ENCODE measurements at places on chromosomes 7 and 10.

- DNase-seq, result no peak
These were observed 90.8 kb downstream of the NRF1 start for GRCh38 chr7:129702316-129702715.

DNA sequence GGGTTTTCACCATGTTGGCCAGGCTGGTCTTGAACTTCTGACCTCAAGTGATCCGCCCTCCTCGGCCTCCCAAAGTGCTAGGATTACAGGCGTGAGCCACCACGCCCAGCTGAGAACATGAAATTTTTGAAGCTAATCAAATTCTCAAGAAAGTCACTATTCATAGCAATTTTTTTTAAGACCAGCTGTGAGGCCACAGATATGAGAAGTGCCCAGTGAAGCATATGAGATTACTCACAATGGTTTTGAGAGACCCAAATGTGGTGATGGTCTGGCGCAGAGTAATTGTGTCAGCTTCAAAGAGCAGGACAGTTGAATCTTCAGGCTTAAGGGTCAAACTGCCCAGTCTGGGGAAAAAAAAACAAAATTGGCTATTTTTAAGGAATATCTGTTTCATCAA is 16.2 kb downstream of the NCOA4 start:
- DNase-seq, result no peak

GRCh38 chr7:139054101-139054500 is 18.3 kb upstream of the ZC3HAV1L start:
- DNase-seq, result no peak

DNA sequence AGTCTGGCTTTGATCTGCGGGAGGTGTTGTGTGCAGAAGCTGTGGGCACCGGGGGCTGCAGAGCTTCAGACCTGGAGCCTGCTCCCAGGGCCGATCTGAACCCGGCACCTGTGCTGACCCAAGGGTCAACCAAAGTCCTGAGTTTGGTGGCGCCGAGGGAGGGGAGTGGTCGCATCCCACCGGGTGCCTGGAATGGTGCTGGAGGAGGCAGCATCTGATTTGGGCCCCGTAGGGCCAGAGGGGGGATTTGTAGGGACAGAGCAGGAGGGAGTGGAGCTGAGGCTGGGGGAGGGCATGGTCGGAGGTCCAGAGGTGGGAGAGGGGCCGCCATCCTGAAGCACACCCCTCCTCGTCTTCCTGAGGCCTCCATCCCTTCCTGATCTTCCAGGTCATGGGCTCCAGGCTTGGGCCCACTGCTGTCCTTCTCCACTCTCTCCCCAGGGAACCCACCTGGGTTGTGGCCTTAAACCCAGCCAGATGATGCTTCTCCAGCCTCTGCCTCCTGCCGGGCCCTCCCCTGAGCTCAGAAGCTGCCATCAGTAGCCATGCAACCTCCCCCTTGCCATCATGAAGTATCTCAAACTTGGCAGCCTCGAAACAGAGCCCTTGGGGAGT is 112.9 kb downstream of the LHPP start:
- no peak for DNase-seq

DNA sequence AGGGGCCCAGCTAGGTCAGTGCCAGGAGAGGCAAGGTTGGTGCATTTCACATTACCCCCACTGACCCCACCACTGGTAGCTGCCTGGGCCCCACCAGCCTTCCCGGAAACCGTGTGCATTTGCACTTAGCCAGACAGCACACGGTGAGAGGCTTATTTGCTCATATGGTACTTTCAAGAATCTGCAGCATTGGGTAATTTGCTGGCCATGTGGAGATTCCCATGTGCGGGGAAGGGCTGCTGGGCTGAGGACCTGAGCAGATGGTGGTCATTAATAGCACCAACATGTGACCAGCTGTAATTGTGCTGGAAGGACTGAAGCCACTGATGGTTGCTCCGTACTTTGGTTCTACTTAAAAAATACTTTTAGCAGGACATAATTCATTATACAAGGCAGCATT is 323.8 kb downstream of the DPP6 start:
- no peak for DNase-seq

DNA sequence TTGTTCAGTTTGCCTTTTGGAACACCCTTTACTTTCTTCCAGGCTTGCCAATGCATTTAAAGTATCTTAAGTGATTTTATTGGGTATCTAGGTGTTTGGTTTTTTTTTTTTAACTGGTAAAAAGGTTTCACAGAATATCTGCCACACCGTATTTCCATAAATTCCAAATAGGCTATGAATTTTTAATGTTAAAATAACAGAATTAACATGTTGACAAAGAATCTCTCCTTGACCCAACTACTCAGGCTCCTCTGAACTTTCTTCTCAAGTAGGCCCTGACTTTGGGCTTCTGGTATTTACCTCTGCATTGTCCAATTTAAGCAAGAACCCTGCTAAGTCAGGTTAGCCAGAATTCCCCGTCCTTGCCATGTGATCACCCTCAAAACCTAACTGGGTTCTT is 61.2 kb upstream of the PLA2G12B start:
- no peak for DNase-seq

DNA sequence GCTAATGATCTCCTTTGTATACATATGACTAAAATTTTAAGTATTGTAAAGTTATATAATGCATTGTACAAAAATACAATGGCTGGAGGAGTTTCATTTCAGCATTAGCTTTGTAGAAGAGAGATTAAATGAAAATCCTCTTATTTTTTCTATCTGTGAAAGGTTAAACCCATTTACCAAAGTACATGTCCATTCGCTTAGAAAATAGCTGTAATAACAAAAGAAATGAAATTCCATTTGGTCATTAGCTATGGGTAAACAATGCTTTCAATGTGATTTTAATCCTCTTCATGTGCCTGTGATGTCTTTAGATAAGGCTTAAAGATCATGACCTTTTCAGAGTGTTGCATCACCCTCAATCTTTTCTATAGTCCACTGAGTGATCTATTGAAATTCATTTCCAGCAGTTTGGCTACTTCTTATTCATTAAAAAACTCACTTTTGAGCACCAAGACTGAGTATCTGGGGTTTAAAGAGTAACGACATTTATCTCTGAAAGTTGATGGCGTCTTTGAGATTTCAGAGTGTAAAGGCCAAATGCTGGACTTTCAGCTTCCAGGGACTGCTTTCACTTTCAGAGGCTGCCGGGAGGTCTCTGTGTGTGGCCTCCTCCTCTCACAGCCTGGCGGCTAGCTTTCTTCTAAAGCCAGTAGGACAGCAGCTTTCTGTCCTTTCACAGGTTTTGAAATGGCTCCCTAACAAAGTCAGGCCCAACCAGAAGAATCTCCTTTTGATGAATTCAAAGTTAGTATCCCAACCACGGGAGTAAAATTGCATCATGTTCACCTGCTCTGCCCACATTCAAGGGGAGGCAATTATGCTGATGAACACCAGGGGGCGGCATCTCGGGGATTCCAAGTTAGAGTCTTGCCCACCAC is 701.4 kb upstream of the COBL start:
- DNase-seq, result no peak

GRCh38 chr7:139827042-139827441 is 2.0 kb upstream of the TBXAS1 start:
- DNase-seq, result no peak

- no peak for DNase-seq
These were observed 57.9 kb downstream of the CDCA7L start for GRCh38 chr7:21887779-21888178.

DNA sequence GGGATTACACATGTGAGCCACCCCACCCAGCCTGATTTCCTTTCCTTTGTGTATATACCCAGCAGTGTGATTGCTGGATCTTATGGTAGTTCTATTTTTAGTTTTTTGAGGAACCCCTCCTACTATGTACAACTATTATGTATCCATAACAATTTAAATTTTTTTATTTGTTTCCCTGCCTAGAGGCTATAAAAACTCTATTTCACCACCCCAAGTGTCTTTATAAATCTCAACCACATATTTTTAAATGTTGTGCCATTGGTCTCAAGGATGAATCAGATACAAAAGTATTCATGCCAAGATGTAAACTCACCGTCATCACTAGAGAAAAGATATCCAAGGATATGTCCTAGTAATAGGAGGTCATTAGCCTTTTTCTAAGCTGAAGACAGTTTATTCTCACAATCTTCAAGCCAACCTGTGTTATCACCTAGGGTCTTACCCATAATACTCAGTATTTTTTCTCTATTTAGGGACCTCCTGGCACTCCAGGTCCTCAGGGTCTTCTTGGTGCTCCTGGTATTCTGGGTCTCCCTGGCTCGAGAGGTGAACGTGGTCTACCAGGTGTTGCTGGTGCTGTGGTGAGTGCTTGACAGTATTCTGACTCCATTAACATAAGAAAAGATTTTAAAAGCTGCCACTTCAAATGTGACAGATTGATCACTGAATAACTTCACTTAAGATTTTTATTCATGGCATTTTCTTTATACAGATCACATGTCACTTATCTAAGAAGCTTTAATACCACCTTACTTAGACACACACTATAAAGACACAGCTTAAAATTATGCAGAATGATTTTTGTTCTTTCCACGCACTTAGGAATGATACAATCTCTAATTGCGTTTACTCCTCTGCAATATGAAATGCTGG is 29.4 kb downstream of the COL1A2 start:
- DNase-seq, result no peak

- DNase-seq, result no peak
These were observed 85.2 kb upstream of the SGCE start for GRCh38 chr7:94741179-94741578.

DNA sequence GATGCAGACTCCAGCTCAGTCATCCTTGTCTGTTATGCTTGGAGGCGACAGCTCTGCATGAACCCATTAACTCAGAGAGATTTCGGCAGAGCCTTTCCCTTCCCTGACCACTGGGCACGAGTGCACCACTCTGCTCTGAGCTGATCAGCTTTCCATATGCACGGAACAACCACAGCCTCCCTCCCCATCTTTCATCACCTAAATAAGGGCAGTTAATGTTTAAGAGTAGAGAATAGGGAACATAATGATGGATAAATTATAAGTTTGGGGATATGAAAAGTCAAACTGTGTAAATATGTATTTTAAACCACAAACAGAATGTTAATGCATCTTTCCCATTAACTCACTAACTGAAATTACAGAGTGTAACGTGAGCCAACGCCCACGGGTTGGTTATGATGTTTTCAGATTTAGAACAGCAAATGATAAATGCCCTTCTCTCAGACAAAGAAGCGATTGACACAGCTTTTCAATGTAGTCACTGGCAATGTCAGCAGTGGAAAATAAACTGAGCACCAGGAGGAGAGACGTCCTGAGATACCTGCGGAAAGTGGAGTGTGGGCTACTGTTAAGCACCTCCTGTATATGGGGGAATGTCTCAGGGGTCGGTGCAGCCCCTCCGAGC is 658.2 kb downstream of the LRMDA start:
- DNase-seq, result no peak

DNA sequence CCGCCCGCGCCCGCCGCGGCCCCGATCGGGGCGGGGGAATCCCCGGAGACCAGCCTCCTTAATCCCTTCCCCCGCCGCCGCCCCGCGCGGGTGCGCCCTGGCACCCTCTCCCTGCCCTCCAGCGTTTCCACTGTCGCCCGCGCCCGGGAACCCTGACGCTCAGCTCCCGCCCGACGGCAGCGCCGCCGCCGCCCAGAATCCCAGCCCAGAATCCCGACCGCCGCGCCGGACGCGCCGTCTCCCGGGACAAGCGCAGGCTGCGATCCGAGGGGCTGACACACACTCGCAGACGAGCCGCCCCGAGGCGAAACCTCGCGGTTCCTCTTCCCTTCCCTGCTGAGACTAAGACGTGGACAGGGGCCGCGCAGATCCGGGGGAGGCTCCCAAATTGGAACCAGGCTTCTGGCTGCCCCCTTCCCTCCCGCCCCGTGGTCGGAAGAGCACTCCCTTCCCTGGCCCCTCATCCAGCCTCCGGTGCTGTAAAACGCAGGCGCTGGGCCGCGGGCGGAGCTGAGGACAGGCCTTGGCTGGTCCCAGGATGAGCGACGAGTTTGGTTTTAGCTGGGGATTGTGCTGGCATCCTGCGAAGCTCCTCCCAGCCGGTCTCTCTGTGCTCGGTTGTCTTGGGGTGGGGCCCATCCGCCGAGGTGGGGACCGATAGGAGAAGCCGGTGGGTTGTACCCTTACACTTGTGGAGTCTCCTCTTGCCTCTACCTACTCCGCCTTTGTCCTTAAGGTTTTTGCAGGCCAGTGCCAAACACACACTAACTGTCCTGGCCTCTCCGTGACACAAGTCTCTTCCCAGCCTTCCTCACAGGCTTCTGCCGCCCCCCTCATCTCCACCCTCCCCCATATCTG is 1.1 kb downstream of the MARVELD1 start:
- DNase-seq, result peak; percentile 61

- DNase-seq, result no peak
These were observed 4.9 kb downstream of the GNB2 start for GRCh38 chr7:100678291-100678984.

DNA sequence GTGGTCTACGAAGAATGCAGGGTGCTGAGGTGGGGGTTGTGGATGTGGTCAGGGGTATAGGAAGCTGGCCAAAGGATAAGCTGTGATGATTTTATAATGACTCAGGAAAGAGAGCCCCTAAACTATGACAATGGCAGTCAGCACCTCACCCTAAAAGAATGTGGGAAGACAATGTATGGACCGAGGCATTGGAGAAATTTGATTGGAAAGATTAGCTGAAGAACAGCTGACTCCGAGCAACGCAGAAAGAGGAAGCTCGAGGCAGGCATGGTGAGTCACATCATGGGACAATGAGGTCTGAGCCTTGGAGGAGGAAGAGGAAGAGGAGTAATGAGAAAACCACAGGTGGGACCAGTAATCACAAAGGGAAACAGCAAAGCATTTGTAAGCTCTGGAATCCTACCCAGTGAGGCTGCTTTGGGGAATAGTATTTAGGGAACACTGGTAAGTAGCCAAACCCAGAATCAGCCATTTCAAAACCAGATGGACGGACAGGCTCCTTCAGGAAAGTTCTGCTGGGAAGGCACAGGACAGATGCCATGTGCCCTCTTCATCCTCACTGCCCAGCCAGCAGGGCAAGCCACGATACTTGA is 295.4 kb downstream of the PRPF18 start:
- peak; percentile 52 for DNase-seq

- DNase-seq, result no peak
These were observed 5.0 kb downstream of the NEBL start for GRCh38 chr10:20892011-20892585.

DNA sequence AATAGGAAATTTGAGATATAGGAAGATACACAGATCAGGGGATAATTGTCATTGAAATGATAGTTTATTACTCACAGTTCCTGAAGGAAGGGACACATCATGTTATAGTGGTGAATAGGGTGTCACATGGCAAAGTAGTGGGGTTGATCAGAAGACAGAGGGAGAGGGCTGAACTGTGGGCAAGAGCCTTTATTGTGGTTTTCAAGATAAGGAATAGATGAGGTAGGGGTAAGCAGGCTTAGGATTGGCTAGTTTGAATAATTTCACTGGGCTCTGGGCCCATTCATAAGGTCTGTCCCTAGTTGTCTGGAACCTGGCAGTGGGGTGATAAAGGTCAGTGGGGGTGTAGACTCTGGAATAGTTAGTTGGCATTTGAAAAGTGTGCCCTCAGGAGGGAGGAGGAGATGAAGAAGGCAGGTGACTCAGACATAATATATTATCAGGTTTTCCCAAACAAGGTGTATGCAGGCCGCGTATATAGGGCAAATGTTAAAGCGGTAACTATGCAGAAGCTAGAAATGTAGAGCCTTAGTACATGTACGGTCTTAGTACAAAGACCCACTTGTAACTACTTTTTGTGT is 18.5 kb downstream of the FGL2 start:
- DNase-seq, result no peak

Measured in SW 1271 (cell line).